A549 treated with ZK216348 at 1 μM for 4 hours (cell line): ENCODE measurements at places on chromosomes 1 and 21. TPM values are rescaled to one million over a fixed set of nuclear protein-coding genes. Genes with fewer than 3 reads are reported as not detected.

Gene LEMD1
- total RNA-seq: not detected in 5 replicates

Gene MTFR1L
- total RNA-seq: 23.0 to 26.4 TPM (median 25.5 TPM) in 5 replicates

Gene IVNS1ABP
- 21.9 to 29.7 TPM (median 26.4 TPM) in 5 replicates for total RNA-seq

Gene EYA3
- 5.2 to 7.0 TPM (median 6.2 TPM) in 5 replicates for total RNA-seq

Gene SYTL1
- 0.33 to 1.2 TPM (median 0.51 TPM) in 5 replicates for total RNA-seq

Gene ZFP69B
- 1.5 to 3.0 TPM (median 1.8 TPM) in 5 replicates for total RNA-seq
